Stimulated activated CD4-positive, alpha-beta T cell treated with anti-CD3 and anti-CD28 coated beads, Interleukin-15, amount 100 ng/mL, for 24 hours (primary cell): ENCODE measurements at places on chromosomes 4 and X.

GRCh38 chr4:159134429-159134828 lies 31.6 kb downstream of the RAPGEF2 start:
- no peak for DNase-seq

DNA sequence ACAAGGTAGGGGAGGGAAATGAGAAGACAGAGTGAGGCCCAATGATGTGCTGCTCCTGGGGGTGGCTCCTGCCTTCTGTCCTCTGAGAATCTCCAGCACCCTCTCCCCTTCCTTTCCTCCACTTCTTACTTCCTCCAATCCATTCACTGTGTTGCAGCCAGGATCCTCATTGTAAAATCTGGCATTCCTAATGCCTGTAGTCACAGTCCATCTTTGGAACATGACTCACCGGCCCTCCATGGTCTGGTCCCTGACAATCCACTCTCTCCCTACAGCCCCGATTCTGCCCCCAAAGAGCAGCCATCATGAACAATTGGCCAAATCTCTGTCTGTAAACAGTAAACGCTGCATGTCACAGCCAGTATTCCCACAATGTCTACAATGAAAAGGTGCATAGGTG lies 72.9 kb downstream of the CLNK start:
- no peak for DNase-seq

- no peak for DNase-seq
Observed at GRCh38 chr4:1403177-1403583, 3.1 kb downstream of the NKX1-1 start.

DNA sequence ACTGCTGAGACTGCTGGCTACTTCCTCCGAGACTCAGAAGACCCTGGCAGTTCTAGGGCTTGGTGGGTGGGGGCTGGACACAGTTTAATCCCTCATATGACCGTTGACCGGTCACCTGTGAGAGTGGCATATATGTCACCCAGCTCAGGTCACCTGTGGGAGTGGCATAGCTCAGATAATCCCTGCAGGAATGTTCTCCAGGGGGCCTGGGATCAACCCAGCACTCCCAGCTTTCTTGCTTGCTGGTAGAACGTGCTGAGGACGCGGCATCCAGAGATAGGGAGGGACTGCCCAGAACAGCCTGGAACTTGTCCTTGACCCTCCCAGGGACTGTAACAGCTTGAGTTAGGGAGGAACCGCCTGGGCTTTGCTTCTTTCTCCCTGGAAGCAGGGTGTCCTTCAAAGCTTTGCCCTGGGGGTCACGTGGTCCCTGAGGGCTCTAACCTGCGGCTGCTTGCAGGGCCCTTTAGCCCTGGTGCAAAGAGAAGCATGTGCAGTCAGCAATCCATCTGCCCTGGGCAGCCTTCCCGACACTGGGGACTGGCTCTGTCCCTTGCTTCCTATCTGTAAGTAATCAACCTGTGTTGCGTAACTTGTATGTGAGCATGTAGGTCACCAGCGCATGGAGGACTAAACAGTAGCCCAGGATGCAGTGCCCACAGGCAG lies 55.3 kb downstream of the ZFYVE28 start:
- no peak for DNase-seq

DNA sequence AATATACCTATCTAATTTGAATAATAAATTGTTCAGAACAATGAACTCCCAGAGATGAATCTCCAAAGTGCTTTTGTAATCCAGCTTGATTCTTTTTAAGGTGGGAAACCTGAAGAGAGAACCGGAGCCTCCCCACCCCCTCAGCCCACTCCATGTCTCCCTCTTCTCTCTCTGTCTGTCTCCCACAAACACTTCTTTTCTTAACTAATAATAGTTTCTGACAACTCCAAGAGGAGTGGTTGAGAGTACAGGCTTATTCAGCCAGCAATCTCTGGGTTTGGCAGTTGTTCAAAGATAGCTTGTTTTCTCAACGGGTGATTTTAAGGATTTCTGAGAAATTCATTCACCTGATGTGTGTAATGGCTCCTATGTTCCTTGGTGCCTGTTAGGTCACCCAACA lies 23.4 kb downstream of the PPP4R3C start:
- no peak for DNase-seq

DNA sequence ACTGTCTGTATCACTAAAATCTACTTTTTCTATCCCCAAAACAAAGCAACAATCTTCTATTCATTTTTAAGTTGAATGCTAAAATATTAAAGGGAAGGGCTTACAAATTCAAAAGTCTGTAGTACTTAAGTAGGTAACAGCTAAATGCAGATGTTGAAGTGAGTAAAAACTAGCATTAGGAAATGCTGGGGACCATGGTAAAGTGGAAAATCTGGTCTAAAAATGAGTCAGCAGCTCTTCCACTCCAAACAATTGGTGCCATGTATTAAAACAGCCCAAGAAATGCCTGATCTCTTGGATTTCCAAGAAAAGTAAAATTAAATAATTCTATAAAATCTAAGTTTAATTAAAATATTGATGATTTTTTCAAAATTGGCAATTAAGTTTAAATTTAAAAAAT lies 73.3 kb upstream of the PPP3CA start:
- no peak for DNase-seq

DNA sequence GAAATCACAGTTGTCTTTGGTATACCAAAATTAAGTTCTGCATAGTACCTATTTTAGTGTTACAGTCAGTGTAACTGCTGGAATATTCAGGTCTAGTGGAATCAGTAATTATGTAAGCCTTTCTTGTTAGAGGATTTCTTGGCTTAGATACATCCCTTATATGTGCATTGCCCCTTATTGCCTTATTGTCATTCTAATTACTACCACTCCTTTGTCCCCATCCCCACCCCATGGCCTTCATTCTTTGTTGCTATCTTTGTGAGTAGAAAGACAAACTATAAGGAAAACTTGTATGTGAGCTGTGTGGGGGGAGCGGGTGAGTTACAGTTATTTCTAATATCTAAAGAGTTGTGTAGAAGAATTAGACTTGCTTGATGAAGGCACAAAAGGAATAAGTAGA lies 36.9 kb upstream of the RPA4 start:
- DNase-seq = no peak

DNA sequence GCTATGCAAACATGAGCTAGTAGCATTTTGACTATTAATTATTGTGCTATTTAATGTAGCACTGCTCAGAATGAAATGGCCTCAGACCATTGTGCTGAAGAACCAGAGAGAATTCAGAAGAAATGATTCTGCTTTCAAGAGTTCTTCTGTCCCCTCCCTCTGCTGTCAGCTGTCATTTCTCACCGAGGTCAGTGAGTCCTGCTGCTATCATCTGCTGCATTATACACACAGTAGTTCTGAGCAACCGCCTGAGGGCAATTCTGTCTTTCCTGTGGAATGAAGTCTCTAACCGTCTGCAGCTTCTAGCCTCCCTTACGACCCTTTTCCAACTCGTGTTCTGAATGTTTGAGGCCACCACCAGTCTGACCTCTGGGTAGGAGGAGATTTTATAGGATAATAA lies 249.4 kb downstream of the HNRNPD start:
- no peak for DNase-seq

- no peak for DNase-seq
Observed at GRCh38 chrX:53166103-53166502, 58.9 kb downstream of the KDM5C start.

DNA sequence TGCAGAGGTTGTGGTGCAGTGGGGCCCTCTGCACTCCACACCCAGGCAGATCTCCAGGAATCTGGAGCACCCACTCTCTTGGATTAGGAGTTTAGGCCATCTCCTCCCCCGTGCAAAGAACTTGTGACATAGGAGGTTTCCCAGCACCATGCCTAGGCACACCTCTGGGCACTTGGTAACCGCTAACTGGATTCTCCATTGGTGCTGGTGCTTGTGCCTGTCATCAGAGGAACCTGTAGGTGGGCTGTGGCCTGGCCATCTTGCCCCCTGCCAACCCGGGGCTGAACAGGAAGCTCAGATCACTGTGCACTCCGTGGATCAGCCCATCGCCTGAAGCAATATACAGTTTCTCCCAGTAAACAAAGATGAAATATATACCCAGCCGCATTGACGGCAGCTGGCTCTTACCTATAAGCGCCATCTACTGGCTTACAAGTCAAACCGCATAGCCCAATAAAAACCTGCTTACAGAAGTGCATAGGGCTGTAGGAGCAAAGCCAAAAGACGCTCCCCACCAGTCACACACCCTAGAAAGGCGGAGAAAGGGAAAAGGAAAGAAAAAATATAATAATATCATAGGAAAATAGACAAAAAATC lies 19.1 kb upstream of the TEX13B start:
- DNase-seq = peak; percentile 22

DNA sequence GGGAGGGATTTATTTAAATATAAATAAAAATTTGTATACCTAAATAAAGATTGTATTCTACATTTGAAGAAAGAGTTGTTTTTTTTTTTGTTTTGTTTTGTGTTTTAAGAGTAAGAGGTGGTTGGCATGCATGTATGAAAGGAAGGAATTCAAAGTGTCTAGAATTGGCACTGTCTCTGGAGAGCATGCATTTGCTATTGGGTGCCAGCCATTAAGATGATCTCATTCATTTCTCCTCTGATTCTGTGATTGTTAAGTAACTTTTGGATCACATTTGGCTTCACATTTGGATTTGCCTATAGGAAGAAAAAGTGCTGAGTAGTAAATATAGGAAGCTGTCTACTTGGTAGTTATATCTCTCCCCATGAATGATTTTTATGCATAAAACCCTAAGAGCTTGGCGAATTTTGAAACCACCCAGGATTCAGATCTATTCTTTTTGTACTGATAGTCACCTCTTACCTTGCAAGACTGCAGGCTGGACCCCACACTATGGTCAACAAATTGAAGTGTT lies 7.8 kb upstream of the BOD1L1 start:
- DNase-seq = no peak
